Activated CD8-positive, alpha-beta T cell treated with anti-CD3 and anti-CD28 coated beads for 36 hours (primary cell): ENCODE measurements at places on chromosomes 12 and 14. TPM values are rescaled to one million over a fixed set of nuclear protein-coding genes. Genes with fewer than 3 reads are reported as not detected.

Gene PLD4
- total RNA-seq: not detected

- H3K4me3 ChIP-seq: no peak overlapping the region
- no peaks in the 10 kb centered on the region for H3K4me1 ChIP-seq
- no peaks in the 10 kb centered on the region for H3K36me3 ChIP-seq
- no peak overlapping the region for H3K27ac ChIP-seq
- peaks cover 3% of the 10 kb centered on the region for H3K27me3 ChIP-seq
- no peak for DNase-seq
Observed at GRCh38 chr14:96094211-96094610, 55.0 kb downstream of the C14orf132 start.

GRCh38 chr14:88632512-88632911 lies 69.7 kb downstream of the ZC3H14 start:
- H3K27me3 ChIP-seq: no peaks in the 10 kb centered on the region
- DNase-seq: no peak
- H3K4me3 ChIP-seq: no peak overlapping the region
- H3K4me1 ChIP-seq: no peaks in the 10 kb centered on the region
- H3K36me3 ChIP-seq: peaks cover 6% of the 10 kb centered on the region

- no peaks in the 10 kb centered on the region for H3K4me1 ChIP-seq
- H3K36me3 ChIP-seq: no peaks in the 10 kb centered on the region
- peaks cover 9% of the 10 kb centered on the region for H3K27me3 ChIP-seq
- no peak overlapping the region for H3K27ac ChIP-seq
- DNase-seq: no peak
Observed at GRCh38 chr12:70639535-70639934, 2.3 kb upstream of the PTPRB start.

DNA sequence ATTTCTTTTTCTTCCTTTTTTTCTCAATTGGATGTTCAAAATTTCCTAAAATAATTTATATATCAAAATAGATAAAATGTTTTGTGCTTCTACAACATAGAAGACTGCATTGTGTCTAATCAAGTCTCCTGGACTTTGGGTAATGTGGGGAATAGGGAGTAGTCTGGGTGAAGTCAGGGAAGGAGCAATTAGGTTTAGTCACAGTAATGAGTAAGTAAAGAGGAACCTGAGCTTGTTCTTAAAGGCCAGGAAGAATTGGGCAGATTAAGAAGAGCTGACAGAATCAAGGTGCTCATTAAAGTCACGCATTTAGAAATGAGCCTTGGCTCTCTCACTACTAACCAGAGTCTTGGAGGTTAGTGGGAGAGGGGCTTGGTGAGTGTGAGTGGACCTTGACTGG lies 233.3 kb upstream of the SSTR1 start:
- H3K36me3 ChIP-seq: no peaks in the 10 kb centered on the region
- H3K27ac ChIP-seq: no peak overlapping the region
- H3K4me3 ChIP-seq: no peak overlapping the region
- no peak for DNase-seq
- H3K4me1 ChIP-seq: no peaks in the 10 kb centered on the region

- H3K4me3 ChIP-seq: no peak overlapping the region
- no peak overlapping the region for H3K27ac ChIP-seq
- no peak for DNase-seq
- no peaks in the 10 kb centered on the region for H3K4me1 ChIP-seq
- no peaks in the 10 kb centered on the region for H3K36me3 ChIP-seq
Observed at GRCh38 chr12:77161944-77162343, 96.6 kb upstream of the E2F7 start.

DNA sequence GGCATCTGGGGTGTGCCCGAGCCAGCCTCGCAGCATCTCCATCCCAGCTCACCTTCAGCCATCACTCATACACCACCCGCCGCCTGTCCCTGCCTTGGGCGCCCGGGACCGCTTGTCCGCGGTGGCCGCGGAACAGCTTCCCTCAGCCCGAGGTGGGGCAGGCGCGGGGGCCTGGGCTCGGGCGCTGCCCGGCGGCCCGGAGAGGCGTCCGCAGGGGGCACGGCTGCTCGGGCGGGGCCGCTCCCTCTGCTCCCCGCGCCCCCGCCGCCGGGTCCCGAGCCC lies 430 bp downstream of the SLC41A2 start:
- peak overlapping the region; percentile 48 for H3K27ac ChIP-seq
- peak; percentile 49 for DNase-seq
- H3K36me3 ChIP-seq: no peaks in the 10 kb centered on the region
- peaks cover 26% of the 10 kb centered on the region for H3K4me1 ChIP-seq
- peak overlapping the region; percentile 74 for H3K4me3 ChIP-seq
